ENCODE measurements at places on chromosomes 12 and 14.
A peak's percentile ranks its signal among the peaks of the same experiment; 100 is the strongest.

DNA sequence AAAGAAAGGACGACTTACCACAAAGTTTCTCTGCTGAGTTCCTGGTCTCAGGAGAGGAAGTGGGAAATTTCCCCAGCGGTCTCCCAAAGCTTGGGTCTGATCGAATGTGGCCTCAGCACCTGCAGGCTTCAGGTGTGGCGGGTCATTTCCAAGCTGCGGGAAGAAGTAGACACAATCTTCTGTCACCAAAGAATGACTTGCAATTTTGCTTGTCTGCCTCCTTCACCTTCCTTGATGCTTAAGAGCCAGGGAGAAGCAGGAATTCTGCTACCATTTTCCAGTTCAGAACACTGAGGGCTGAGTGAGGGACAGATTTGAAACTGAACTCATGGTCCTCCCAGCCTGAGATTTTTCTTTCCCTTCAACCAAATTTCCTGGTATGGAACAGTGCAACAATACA is 87.8 kb downstream of the RIMBP2 start:
- DNase-seq = no peak

GRCh38 chr14:76386944-76387782 is 11.2 kb downstream of the ESRRB start:
- peak; percentile 65 for DNase-seq

DNA sequence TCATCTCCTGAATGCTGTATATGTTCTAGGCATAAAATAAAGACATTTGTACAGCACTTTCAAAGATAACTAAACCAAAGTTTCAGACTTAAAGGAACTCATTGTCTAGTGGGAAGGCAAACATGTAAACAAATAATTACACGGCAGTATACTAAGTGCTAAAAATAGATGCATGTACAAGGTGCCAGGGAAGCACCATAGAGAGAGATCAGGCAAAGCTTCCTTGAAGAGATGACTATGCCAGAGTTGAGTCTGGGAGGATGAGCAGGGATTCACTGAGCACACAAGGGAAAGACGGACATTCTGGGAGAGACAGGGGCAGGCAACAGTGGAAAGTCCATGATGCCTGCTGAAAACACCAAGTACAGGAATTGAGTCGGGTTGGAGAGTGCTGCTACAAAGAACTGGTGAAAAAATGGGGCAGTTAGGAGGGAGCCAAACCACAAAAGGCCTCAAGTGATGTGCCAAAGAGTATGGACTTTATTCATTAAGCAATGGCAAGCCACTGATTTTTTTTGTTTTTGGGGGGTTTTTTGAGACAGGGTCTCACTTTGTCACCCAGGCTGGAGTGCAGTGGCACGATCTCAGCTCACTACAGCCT is 26.8 kb downstream of the ANKS1B start:
- DNase-seq = no peak

GRCh38 chr12:108129017-108129812 is at the start of gene WSCD2:
Gene WSCD2, plus strand, starts transcription at chr12:108129288. Its CDS starts 66,545 bp downstream, at chr12:108195833.
- peak; percentile 15 for DNase-seq

- DNase-seq = no peak
Observed at GRCh38 chr12:124661341-124661740, 93.9 kb upstream of the NCOR2 start.

Data from NCI-H2081 (cell line).